ENCODE measurements at places on chromosomes 7 and 10.

GRCh38 chr10:52999681-53000080, 227.1 kb upstream of the MBL2 start:
- DNase-seq = no peak

GRCh38 chr7:38461887-38462286, 169.3 kb downstream of the AMPH start:
- DNase-seq = no peak

DNA sequence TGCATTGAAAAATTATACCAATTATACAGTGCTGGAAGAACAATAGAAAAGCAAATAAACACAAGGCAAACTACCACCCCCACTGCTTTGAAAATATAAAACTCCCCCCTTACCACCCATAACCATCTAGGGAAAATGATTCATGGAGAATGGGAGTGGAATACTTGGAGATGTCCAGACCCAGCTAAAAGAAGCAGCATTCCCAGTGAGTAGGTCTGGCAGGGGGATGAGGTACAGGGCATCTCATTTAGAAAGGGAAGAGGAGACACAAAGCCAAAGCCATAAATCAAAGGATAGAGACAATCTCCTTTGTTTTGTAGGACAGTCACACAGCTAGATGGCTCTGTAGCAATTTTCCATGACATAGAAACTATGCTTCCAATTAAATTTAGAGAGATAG, 36.0 kb upstream of the DGKI start:
- no peak for DNase-seq

GRCh38 chr10:7480742-7481367, 70.0 kb upstream of the SFMBT2 start:
- DNase-seq = no peak

- DNase-seq = no peak
Measured at GRCh38 chr10:131320860-131321604, 9.5 kb upstream of the TCERG1L start.

GRCh38 chr7:116999311-116999710, 46.0 kb downstream of the ST7 start:
- no peak for DNase-seq

- no peak for DNase-seq
Measured at GRCh38 chr10:28940158-28940888, 263.0 kb downstream of the BAMBI start.

DNA sequence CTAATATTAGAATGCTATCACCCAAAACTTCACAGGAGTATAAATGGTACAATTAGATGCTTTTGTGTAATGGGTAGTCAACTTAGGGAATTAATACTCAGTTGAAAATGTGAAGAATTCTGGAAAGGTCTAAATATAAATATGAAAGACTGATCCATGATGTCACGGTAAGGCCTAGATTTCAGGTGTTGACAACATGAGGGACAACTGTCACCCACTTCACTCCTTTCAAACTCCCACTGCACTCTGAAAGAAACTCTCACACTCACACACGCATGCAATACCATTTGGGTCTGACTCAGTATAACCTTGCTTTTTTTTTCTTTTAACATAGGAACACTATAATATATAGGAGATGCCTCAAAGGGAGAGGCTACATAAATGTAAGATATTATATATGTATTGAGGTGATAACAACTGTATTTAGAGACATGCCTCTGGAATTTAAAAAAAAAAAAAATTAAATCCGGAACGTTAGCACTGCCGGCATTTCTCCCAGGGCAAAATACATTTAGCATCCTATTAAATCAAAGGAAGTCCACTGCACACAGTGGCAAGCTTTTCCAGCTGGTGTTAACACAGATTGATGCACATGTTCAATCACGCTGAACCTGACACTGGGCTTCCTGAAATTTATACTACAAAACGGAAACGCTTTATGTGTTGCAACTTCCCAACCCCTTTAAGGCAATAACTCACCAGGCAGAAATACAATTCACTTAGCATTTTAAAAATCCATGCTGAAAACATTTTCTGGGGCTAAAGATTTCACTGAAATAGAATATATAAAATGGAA, 74.9 kb downstream of the RSU1 start:
- DNase-seq = no peak

GRCh38 chr10:76939933-76940468, 697.6 kb downstream of the KCNMA1 start:
- DNase-seq = no peak

GRCh38 chr10:123139521-123140163, 3.9 kb downstream of the HMX3 start:
- DNase-seq = no peak

DNA sequence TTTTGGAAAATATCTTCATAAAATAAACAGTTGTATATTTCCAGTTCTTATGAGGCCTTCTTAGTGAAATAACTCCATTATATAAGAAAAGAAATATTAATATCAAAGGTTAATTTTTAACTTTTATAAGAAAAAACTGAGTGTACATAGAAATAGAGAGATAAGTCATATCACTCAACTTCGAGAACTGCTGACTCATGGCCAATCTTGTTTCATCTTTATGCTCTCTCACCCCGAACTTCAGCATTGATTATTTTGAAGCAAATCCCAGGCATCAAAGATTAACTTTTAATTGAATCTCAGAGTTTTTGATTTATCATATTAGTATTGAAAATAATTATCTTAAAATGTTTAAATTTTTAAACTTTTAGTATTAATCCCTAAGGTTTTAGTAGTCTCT, 527.1 kb downstream of the GFRA1 start:
- no peak for DNase-seq

- no peak for DNase-seq
Measured at GRCh38 chr7:106518239-106518638, 142.7 kb downstream of the CCDC71L start.

DNA sequence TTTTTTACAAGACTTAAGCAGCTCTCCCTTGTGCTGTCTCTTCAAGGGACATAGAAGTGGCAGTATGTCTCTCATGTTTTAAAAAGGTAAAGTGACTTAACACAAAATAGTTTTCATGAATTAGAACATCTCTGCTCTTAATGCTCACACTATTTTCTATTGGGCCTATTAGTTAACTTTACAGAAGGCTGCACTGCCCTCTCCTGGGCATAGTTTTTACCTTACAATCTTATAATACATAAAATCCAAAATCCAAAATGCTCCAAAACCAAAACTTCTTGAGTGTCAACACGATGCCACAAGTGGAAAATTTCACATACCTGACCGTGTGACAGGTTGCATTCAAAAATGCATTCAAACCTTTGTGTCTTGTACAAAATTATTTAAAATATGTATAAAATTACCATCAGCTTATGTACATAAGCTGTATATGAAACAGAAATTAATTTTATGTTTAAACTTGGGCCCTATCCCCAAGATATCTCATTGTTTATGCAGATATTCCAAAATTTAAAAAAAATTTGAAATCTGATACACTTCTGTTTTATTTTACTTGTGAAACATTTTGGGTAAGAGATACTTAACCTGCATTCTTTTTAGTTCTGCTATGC, 25.8 kb downstream of the TES start:
- DNase-seq = peak; percentile 23

- DNase-seq = no peak
Measured at GRCh38 chr10:131154306-131155025, 157.1 kb downstream of the TCERG1L start.

DNA sequence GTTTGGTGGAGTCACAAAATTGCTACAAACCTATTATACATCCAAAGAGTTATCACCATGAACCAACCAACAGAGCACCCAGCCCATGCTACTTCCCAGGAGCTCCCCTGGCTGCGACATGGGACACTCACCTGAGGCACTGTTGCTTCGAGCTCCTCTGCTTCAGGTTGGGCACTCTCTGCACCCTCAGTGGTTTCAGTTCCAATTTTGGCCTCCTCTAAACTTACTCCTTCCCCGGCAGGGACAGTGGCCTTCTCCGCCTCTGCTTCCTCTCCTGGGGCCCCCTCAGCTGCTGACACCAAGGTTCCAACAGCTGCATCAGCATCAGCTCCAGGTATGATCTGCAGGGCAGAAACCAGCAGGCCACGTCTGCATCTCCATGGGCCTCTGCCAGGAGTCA, 120.4 kb upstream of the TARP start:
- no peak for DNase-seq

DNA sequence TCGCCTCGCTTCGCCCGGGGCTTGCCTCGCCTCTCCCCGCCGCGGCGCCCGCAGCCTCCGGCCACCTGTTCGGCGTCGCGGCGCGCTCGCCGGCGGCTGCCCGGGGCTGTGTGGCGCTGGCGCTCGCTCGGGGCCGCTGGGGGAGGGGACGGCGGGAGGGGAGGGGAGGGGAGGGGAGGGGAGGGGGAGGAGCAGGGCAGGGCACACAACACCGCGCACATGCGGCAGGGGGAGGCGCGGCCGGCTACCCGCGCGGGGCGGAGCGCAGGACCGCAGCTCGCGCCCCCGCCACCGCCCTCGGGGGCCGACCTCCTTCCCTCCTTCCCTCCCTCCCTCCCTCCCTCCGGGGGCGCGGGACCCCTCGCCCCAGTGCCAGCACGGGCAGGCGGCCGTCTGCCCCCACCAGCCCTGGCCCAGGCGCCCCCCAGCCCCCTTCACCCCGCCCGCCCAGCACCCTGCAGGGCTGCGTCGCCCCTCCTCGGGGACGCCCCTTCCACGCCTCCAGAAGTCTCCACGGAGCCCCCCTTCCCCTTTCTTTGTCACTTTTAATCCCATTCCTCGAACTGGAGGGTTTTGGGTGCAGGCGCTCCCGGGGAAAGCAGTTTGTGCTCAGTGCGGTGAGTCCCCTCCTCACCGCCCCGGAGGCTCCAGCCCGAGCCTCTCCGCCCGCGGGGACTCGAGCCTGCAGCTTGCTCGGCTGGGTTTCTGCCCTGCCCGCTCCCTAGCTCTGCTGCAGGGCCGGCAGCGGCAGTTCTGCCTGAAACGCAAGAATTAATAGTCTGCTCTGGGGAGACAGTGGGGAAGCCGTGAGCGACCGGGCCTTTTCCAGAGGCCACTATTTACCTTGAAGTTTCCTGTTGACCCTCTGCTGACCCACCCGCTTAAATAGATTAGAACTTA, at the start of gene PARD3:
Gene PARD3, minus strand, starts transcription at position 112 of the 900 bp plus-strand sequence. CDS start 301 bp downstream, outside the sequence.
- DNase-seq = peak; percentile 84

DNA sequence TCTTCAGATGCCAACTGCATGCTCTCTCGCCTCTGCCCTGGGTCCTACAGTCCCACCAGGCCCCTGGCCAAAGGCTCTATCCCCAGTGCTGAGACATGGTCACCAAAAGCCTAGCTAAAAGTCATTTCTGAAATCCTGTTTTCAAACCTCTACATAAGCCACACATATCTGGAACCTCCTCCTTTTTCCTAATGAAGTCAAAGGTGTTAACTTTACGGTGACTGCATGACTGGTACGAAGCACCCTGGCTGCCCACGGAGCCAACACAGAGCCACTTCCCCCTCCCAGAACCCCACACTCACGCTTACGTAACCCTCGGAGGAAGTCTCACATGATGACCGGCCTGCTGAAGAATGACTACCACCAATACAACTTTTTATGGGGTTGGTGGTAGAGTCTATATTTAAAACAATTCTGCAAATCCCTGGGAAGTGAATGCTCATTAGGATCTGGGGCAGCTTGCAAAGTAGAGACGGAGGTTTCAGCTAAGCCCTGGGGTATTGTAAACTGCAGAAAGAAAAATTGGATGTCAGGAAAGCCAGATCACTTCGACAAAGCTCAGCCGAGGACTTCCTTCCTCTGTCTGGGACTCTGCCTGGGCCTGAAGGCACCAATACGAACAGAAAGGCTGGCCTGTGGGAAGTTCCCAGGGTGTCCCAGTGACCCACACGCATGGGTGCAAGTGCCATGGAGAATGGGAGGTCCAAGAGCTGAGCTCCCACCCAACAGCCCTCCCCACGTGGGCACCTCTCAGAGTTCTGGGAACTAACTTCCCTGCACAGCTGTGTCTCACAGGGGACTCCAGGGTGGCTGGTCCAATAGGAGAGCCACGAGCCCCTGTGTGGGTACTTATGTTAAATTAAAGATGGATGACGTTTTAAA, 50.7 kb downstream of the PDGFA start:
- no peak for DNase-seq

GRCh38 chr7:88806280-88807037, 10.9 kb upstream of the TEX47 start:
- no peak for DNase-seq

DNA sequence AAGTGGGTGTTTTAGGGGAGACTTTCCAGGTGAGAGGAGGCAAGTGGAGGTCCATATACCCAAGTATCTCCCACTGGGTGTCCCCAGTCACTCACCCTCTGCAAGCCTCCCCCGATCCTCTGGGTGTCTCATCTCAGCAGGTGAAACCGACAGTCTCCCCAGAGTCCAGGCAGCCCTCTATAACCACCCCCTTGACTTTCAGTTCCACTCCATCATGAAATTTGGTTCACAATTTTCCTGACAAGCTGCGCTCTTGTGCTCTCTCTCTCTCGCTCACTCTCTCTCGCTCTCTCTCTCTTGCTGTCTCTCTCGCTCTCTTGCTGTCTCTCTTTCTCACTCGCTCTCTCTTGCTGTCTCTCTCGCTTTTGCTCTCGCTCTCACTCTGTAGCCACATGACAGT, 8.1 kb upstream of the RABGEF1 start:
- no peak for DNase-seq

DNA sequence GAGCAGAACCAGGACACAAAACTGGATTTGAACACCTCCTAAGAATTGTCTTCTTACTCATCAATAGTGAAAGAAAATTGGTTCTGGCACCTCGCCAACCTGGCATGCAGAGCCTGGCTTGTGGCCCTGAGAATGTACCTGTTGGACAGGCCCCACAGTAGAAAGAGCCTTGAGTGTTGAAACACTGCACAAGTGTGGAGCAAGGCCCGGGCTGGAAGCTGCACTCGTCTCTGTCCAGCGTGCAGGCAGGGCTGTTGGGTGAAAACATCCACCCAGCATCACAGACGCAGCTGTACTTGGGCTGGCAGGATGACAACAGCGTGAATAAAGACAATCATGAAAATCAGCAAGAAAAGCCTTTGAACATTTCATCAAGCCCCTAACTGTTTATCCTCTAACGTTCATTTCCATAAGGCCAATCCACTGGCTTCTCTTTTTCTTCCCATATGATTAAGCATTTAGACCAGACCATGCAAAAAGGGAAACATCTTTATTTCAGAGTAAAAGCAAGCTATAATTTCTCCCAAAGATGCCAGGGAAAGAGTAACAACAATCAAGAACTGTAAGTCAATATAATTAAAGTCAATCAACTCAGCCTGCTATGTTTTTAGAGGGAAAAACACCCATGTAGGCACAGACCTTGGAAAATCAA, 15.6 kb downstream of the CUBN start:
- peak; percentile 20 for DNase-seq

GRCh38 chr7:116899308-116899707, 36.9 kb downstream of the CAPZA2 start:
- DNase-seq = no peak

- peak; percentile 68 for DNase-seq
Measured at GRCh38 chr10:51389415-51390321, 309.7 kb downstream of the CSTF2T start.

- DNase-seq = no peak
Measured at GRCh38 chr10:102537948-102538347, 34.2 kb downstream of the SUFU start.

GRCh38 chr10:35219891-35220890, 93.5 kb downstream of the CREM start:
- no peak for DNase-seq
